HL-60 (cell line): ENCODE measurements at places on chromosomes 2 and 18.

DNA sequence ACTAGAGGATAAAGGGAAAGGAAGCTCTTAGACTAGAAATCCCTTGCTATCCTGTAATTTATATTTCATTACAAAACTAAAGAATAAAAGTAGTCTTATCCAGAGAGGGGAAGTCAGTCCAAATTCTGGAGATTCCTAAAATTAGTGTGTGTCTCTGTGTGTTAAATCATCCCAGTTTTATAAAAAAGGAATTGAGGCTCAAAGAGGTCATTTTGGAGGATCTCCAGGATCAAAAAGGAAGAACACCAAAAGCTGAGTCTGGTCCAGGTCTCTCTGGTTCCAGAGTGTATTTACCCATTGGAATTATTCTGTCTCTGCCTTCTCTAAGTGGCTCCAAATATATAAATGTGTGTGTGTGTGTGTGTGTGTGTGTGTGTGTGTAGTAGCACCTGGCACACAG lies 166.7 kb downstream of the NRXN1 start:
- DNase-seq: no peak

DNA sequence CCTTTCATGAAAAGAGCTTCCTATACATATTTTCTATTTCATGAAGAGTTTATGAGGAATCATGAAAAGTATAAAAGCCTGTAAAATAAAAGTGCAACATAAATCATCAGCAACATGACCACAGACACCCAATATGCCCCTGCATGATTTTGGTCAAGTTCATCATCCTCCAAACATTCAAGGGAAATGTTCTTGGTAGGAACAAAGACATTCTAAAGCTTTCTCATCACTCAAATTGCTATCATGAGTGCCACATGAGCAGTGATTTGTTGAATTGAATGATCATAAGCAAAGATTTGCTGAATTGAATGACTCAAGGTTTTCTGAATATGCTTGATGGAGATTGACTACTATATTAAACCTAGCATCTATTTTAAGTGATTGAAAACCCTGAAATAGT lies 172.2 kb downstream of the MBD2 start:
- DNase-seq: no peak

DNA sequence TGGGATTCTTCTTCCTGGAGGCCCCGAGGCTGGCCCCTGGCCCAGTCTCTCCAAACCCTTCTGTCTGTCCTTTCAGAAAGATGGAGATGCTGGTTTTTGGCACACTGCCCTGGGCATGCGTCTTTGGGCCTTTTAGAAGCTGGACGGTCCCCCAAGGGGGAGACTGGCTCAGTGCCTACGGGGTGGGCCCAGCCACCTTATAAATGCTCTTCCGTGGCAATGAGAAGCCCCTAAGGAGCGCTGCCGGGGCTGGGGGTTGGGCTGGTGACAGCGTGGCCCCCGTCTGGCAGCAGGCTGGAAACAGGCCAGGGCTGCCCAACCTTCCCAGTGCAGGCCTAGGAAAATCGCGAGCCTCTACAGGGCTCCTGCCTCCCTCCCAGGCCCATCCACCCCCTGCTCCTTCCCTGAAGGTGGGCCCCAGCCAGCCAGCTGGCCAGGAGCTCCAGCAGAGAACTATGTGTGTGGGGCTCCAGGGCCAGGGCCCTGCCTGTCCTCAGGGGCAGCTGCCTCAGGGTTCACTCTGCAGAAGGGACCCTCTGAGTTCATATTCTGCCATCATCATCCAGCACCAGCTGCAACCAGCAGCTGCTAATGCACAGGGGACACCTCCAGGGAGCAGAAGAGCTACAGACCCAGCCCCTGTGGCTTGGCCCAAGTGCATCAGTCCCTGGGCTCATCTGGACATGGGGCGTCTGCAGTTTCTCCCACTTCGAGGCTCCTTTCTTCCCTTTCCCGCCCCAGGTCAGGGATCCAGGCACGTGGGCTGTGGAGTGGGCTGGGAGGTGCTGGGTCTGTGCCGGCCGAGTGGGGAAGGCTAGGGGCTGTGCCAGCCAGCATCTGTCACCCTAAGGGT lies 107.6 kb upstream of the OTOS start:
- no peak for DNase-seq

- no peak for DNase-seq
These were observed 18.9 kb upstream of the ASAP2 start for GRCh38 chr2:9187620-9188214.

DNA sequence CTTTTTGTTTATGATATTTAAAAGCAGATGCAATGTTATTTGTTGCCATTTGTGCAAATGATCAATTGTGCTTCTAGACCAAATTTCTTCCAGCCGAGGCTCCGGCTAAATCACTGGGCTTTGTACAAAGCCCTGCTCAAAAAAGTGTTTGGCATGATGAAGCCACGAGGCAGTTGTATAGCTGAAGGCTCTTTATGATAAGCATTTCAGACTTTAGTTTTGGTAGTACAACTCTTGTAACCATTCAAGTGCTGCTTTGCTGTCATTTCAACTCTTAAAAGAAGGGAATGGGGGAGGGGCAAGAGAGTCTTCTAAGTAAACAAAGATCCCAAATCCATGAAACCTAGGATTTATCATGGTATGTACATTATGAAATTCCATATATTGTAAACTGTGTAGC lies 3.3 kb upstream of the ZNF532 start:
- no peak for DNase-seq

DNA sequence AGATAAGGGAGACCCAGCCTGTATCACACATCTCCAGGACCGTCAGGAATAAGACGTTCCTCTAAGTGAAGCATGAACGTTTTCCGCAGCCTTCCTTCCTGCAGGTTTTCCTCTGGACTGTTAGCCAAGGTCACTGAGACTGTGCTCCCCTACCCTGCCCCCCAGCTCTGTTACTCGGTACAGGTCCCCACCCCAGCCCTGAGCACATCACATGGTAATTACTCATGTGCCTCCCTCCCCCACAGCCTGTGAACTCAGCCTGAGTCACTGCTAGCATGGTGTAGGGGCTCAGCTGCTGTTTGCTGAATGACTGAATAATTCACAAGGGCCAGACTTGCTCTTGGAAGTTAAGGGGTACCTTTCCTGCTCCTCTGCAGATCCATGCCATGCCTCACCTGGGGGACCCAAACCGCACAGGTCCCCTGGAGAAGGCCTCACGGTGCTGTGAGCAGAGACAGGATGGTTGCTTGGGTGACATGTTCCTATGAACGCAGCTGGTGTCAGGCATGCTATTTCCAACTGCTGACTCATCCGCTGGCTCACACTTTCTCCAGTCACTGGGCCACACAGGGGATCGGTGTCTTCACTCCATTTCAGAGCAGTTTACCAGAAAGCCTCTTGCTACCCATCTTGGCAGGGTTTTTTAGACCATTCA lies 88.2 kb downstream of the PLB1 start:
- DNase-seq: peak; percentile 53

- no peak for DNase-seq
These were observed 41.1 kb downstream of the ACVR1C start for GRCh38 chr2:157587576-157587975.

DNA sequence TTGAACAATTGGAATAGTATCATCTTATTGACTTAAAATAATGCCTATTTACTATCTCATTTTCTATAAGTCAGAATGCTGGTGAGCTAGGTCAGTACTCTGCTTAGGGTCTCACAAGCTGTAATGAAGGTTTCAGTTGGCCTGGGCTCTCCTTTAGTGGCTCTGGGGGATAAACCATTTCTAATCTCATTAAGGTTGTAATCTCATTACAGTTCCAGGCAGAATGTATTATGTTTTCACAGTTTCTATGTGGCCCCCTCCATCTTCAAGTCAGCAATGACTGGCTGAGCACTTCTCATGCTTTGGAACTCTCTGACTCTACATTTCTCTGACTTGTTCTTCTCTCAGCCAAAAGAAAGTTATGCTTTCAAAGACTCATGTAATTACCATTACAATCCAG lies 163.1 kb downstream of the CCDC178 start:
- DNase-seq: no peak

- no peak for DNase-seq
These were observed 60.3 kb downstream of the CACNB4 start for GRCh38 chr2:152038441-152038958.

- DNase-seq: no peak
These were observed 116.6 kb downstream of the MTX2 start for GRCh38 chr2:176385838-176386237.

- peak; percentile 2 for DNase-seq
These were observed 1407.4 kb downstream of the SUCLG1 start for GRCh38 chr2:83051538-83052170.

- DNase-seq: no peak
These were observed 11.5 kb downstream of the ITGA6 start for GRCh38 chr2:172438741-172439508.

DNA sequence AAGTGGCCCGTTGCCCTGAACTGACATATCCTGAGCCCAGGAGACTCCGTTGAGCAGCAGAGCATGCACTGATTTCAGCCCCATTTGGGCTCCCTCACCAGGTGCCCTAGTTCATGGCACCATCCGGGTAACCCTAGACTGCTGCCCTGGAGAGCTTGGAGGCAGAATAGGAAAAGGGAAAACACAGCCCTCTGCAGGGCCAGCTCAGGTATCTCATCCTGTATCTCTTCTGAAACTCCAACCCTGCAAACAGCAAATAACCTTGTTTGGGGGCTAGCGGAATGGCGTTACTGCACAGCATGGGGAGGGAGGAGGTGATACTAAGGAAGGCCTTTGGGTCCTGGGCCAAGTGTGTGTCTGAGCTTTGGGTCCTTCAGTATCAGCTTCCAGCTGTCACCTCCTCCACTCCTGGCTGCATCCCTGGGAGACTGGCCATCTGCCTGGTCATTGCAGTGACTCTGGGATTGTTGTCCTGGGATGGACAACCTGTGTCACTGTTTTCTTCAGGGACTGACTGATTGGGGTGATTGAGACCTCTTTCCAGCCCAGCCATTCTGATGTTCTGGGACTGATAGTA lies 233.8 kb upstream of the SKOR2 start:
- no peak for DNase-seq

DNA sequence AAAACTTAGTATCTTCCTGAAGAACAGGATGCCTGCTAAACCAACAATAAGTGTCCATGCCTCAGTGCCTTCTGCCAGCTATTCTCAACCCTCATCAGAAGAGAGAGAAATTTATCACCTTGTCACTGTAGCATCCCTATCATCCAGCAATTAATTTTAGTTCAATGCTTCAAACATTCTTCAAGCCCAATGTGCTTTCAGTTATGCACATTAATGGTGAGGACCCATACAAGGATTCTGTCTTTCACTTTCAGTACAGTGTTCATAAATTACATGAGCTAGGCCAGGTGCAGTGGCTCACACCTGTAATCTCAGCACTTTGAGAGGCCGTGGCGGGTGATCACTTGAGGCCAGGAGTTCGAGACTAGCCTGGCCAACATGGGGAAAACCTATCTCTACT lies 47.0 kb upstream of the MSH6 start:
- no peak for DNase-seq

DNA sequence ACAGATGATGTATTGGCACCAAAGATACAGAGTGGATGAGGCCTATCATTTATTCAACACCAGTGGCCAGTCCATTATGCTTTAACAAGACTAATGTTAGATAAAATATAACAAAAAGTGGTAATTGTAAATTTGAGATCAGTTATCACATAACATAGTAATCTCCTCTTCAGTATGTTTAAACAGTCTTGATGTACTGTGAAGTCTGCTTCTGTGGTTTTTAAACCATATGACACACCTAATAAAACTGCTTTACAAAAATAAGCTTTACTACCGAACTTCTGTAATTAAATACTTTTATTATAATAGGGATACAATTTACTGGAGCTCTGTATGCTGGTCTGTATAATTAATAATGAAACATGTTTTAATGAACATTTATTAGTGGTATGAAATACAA lies 2156.1 kb upstream of the CELF4 start:
- no peak for DNase-seq

DNA sequence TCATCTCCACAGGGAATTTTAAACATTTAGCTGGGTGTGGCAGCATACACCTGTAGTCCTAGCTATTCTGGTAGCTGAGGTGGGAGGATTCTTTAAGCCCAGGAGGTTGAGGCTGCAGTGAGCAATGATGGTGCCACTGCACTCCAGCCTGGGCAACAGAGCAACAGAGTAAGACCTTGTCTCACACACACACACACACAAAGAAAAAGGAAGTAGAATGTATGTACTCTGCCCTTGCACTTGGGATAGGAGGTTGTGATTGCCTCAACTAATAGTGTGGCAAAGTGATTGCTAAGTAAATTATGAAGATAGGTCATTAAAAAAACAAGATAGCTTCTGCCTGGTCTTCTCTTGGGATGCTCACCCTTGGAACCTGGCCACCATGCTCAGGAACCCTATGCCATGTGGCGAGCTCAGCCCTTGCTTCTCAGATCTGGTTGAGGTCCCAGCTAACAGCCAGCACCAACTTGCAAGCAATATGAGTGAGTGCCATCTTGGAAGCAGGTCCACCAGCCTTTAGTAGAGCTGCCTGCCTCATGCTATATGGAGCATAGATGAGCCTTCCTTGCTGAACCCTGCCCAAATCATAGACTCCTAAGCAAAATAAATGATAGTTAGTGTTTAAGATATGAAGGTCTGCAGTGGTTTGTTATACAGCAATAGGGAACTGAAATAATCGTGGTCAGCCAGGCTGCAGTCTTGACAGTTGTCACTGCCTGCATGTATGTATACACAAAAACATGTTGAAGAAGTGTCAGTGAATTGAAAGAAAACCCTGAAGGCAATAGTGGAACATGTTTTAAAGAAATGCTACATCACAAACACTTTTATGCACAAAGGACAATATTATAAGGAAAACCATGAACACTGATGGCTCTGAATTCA lies 30.1 kb upstream of the PNO1 start:
- no peak for DNase-seq

DNA sequence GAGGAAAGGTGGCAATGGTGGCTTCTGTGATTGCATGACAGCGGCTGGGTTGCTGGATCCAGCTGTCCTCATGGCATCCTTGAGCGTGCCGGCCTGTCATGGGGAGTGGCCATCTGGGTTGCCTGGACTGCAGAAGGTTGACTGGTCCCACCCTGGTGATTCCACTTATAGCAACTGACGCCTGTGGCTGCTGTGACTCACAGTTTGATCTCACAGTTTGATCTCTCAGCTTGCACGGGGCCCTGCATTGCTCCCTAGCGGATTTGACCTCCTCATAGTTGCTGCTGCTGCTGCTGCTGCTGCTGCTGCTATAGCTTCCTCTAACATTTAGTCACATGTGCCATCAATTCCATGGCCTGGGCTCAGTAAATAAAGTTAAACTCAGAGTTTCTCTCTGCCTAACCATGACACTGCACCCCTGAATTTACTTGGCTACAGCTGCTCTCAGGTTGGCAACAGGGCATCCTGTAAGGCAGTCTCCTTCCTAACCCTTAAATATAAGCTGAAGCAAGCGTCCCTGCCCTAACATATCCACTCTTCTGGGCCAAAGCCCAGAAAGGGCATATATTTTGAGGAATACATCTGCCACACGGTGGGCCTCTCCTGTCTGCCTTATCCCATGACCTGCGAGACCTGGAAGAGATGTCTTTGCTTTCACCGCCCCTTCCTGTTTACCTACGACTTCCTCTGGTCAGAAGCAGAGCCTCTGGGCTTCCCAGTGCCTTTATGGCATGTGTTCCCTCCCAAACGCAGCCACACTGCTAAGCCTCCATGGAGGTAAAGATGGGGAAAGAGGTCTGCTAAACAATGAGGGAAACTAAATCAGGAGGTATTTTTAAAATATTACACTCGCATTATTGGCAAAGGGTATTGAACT lies 37.8 kb upstream of the CCDC150 start:
- DNase-seq: no peak
